ENCODE measurements at places on chromosomes 12 and 14.
A peak's percentile ranks its signal among the peaks of the same experiment; 100 is the strongest.

GRCh38 chr14:65585216-65585615 lies 172.7 kb downstream of the FUT8 start:
- DNase-seq = no peak

DNA sequence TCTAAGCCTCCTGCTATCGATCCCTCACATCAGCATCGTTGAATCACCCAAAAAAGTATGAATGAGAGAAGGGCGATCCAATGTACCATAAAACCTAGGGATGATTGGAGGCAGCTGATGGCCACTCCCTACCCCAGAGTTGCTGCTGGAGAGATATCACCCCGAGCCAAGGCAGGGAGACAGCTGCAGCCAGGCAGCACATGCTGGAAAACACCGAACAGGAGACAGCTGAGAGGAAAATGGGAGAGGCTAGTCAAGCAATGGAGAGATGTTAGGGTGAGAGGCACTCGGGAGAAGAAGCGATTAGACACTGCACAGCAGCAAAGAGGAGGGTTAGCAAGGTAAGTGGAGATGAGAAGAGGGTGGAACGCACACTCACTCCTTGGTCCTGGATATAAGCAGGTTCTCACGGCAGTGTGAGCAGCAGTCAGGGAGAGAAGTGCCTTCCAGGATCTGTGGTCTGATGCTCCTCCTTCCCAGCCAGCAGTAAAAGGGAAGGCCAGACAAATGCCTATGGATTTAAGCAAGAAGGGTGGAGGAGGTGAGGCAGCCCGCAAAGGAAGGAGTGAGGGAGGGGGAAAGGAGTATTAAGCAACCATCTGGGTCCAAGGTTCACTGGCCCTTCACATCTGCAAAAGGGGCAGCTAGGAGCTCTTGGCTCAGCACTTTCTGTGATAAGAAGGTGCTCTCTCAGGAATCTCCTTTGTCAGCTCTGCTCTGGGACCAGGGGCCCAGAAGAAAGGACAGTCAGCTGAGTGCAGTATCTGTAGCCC lies at the start of gene SLC7A7:
TSS of gene SLC7A7 (minus strand) at position 495 of the 773 bp plus-strand sequence. CDS start 2,037 bp downstream, outside the sequence.
- DNase-seq = no peak

- DNase-seq = no peak
These were observed 9.0 kb downstream of the RTRAF start for GRCh38 chr14:51998348-51998747.

DNA sequence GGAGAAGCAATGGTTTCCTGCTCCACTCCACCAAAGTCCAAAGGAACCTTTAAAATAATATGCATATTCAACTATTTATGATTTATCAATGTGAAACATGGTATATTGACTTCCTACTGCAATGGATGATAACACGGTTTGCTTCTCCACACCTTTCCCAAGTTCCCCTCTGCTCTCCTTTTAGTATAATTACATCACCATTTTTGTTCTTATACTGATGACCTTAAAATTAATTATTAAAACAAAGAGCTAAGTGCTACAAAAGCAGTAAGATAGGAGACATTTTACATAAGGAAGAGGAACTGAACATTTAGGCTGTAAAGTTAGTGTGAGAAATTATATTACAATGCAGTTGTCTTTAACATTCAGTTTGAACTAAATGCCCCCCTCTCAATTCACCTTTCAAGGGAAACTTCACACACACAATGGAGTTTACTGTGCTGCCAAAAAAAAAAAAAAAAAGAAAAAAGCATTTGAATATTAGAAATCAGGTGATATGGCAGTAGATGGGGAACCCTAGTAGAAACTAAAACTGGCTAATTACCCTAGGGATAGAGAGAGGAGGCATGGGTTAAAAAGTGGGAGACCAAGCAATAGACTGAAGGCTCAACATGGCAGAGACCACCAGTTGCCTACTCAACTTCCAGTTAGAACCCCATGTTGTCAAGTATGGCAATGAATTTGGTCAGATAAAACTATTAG lies 37.1 kb upstream of the STK38L start:
- DNase-seq = no peak

DNA sequence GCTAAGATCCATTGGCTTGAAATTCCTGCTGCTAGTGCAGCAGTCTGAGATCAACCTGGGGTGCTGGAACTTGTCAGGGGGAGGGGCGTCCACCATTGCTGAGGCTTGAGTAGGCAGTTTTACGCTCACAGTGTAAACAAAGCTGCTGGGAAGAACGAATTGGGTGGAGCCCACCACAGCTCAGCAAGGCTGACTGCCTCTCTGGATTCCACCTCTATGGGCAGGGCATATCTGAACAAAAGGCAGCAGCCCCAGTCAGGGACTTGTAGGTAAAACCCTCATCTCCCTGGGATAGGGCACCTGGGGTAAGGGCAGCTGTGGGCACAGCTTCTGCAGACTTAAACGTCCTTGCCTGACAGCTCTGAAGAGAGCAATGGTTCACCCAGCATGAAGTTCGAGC lies 191.7 kb downstream of the ALG10B start:
- DNase-seq = peak; percentile 80

DNA sequence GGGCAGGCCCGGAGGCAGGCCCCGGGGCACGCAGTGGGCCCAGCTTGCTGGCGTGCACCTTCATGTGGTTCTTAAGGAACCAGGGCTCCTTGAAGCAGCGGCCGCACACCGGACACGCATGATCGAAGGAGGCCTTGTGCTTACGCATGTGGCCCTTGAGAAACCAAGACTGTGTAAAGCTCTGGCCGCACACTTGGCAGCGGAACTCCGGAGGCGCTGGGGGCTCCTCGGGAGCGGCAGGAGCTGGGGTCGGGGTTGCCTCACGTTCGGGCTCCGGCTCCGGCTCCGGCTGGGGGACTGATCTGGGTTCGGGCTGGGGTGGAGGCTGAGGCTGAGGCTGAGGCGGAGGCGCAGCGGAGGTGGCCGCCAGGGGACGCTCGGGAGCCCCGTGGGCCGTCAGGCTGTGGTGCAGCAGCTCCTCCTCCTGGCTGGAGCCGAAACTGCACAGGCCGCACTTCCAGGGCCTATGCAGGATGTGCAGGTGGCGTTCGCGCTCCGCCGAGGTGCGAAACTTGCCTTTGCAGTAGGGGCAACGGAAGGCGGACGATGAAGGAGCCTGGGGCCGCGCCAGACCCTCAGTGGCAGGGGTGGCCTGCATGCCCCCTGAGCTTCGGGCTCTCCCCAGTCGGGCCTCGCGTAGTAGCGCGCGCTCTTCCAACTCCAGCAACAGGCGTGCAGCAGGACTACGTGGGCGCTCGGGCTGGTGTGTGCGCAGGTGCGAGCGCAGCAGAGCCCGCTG lies 6.0 kb downstream of the ZNF219 start:
- DNase-seq = peak; percentile 57

DNA sequence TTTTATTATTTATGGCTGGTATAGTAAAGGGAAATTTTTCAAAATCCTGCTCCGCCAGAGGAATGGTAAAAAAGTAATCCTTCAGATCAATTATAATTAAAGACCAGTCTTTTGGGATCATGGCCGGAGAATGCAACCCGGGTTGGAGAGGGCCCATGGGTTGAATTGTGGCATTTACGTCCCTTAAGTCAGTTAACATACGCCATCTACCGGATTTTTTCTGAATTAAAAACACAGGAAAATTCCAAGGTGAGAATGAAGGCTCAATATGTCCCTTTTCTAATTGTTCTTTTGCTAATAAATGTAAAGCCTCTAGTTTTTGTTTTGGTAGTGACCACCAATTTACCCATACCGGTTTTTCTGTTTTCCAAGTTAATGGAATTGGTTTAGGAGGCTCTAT lies 602.8 kb downstream of the ALG10 start:
- peak; percentile 4 for DNase-seq

DNA sequence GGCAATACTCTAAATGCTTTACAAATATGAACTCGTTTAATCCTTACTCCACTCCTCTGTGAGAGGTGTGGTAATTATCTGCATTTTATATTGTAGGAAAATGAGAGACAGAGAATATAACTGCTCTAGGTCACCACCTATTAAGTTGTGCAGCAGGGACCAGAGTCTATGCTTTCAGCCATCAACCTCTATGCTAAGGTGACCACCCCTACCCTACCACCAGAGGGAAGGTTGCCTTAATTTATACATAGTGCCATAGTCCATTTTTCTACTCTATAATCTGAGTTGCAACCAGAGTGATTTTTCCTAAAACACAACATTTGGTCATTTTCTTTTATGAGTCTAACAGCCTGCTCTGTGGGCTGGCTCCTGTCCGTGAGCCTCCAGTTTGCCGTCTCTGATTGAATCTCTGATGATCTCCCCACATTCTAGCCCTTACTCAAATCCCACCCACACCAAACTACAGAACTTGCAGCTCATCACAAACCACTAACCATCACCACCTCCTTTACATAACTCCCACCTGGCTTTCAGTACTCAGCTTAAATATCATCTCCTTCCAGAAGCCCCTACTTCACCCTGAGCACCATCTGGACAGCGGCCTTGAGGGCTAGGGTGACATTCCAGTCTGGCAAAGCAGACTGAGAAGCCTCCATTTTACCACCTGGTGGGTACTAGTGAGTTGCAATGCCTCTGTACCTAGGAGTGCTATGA lies 126.6 kb downstream of the PPM1H start:
- no peak for DNase-seq

DNA sequence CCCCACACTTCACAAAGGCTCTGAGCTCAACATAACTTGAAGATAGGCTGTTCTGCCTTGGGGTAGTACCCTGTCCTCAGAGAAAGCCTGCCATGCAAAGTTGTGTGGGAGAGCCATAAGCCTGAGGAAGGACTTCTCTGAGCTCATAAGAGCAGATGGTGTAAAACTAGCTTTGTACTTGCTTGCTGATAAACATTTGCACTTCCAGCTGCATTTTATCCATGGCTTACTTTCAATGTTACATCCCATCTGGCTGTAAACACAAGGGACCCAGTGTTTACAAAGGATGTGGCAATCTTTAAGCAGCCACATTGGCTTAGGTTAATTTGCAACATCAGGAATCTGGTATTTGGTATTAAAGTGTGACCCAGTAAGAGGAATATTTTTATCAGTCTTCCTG lies 258.1 kb downstream of the IPO8 start:
- no peak for DNase-seq

- DNase-seq = peak; percentile 37
These were observed 25.1 kb downstream of the MEG3 start for GRCh38 chr14:100850841-100851585.

- DNase-seq = peak; percentile 21
These were observed 40.6 kb downstream of the BRMS1L start for GRCh38 chr14:35866595-35867279.

GRCh38 chr12:101068836-101069235 lies 141.2 kb downstream of the SLC5A8 start:
- no peak for DNase-seq

DNA sequence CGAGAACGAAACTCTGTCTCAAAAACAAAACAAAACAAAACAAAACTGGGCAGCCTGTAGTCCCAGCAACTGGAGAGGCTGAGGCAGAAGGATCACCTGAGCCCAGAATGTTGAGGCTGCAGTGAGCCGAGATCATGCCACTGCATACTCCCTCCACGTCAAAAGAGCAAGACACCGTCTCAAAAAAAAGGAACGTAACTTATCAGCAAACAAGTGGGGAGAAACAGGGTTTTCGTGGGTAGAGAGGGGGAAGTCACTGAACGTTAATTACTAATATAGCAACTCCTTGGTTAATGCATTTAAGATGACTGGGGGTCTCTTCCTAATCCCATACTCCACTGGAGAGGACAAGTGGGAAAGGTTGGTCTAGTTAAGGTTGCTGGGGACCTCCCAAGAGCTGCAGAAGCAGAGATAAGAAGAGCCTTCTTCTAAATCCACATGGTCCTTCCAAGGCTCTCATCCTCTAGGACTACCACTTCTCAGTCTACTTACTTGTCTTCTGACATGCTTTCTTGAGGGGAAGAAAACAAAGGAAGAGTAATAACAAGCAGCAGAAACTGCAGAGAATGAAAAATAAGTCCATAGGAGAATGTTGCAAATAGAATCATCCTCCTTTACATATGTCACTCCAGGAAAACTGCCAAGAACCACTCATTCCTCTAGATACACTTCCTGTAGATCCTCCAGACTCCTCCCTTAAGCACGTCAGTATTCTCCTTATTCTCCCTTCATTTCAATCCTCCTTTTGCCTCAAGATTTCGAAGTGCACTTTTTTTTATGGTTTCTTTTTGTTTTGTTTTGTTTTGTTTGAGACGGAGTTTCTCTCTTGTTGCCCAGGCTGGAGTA lies 5.8 kb downstream of the NUMB start:
- peak; percentile 73 for DNase-seq

DNA sequence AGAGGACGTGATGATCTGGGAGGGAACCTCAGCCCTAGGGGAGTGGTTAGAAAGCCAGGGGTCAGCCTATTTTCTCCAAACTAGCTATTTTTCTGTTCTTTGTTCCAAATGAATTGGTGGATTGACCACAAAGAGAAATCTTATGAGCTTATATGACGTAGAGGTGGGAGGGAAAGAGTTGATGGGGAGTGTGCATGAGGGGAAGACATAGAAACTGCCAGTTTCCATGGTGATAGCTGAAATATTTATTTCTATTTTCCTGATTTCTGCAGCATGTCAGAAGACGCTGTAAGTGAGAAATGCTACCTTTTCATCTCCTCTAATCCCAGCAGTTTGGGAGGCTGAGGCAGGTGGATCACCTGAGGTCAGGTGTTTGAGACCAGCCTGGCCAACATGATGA lies 51.4 kb upstream of the CISTR start:
- DNase-seq = no peak

GRCh38 chr12:57397441-57397840 lies 33.4 kb downstream of the R3HDM2 start:
- DNase-seq = no peak

GRCh38 chr14:90559811-90560492 lies 163.1 kb downstream of the CALM1 start:
- DNase-seq = no peak

- DNase-seq = no peak
These were observed 56.0 kb downstream of the CLMN start for GRCh38 chr14:95263527-95264231.

GRCh38 chr12:110849748-110850403 lies 3.1 kb downstream of the CCDC63 start:
- no peak for DNase-seq

DNA sequence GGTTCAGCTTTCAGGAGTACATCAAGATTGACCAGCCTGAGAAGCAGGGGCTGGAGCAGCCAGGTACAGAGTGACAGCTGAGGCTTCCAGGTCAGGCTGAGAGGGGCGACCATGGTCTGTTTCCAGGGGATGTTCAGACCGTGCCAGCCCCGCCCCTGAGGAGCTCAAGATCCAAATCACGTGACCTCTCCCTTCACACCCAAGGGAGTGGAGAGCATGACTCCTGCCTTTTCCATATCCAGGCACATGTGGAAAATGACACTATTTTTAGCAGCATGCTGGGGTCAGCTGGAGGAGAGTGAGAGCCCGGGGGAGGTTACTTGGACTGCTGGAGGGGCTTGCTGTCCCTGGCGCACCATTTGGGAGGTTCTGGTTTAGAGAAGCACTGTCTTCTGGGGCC lies 92.7 kb downstream of the B4GALNT3 start:
- no peak for DNase-seq
